Esophagus muscularis mucosa (tissue), 4 donors: ENCODE measurements at places on chromosomes 2 and 18. TPM values are rescaled to one million over a fixed set of nuclear protein-coding genes. Genes with fewer than 3 reads are reported as not detected.

DNA sequence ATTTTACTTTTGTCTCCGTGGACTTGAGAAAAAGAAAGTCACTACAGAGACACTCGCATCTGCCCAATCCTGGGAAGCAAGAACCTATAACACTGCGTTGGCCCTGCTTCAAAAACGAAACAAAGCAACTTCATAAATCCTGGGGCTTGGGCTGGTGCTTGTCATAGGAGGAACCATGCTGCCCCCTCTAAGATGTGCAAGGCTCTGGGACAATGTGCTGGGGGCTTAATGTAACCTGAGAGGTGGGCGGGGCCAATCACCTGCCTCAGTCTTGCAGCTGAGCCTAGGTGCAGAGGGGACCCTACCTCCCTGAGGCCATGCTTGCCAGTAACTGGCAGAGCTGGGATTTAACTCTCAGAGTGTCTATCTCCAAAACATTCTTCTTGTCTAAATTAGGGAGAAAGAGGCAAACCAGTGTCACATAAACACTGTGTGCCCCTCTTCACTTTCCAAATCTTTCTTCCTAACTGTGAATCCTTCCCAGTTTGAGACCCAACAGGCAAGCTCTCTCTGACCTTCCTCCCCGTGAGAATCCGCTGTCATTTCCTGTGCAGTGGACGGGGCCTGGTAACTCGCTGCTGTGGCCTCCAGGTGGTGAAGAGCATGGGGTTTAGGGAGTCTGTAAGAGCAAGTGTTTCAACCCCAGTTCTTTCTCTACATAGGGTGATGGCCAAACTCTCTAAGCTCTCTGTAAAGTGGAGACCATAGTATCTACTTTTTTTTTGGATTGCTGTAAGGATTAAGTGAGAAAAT lies 115.1 kb downstream of the ACKR3 start:
- no peak for DNase-seq

DNA sequence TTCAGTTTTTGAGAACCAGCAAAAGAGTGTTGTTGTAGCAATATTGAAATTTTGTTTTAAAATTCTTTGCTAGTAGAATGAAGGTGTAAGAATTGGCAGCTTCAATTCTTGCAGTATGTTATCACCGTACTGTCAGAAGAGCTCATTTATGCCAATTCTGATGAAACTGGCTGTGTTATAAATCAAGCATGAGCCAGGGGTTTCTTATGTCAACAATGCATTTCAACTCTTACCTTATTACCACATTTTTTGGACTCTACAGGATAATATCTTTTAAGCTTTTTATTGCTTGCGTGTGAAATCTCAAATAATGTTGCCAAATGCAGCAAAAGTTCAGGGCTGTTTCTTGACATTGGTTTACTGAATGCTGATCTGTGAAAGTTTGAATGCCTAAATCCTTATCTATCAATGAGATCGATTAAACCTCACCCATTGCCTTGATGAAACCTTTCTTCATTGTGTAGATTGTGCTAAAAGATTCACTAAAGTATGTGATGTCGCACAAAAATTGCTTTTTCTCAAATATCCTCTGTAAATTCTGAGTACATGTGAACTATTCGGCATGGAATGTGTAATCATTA lies 1389.3 kb upstream of the ZEB2 start:
- no peak for DNase-seq

DNA sequence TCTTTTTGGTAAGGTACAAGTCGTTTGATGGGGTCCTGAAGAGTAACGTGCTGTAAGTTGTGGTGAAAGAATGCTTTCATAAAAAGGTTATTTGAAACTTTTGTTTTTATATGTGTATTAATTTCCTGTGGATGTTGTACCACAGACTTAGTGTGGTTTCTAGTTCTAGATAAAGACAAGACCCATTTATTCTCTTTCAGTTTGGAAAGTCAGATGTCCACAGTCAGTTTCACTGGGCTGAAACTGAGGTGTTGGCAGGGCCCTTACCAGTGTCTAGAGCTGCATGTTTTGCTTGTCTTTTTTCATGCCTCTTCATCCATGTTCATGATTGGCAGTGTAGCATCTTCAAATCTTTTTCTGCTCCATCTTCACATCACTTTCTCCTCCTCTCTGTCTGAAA lies 22.1 kb upstream of the DOCK10 start:
- DNase-seq = no peak

DNA sequence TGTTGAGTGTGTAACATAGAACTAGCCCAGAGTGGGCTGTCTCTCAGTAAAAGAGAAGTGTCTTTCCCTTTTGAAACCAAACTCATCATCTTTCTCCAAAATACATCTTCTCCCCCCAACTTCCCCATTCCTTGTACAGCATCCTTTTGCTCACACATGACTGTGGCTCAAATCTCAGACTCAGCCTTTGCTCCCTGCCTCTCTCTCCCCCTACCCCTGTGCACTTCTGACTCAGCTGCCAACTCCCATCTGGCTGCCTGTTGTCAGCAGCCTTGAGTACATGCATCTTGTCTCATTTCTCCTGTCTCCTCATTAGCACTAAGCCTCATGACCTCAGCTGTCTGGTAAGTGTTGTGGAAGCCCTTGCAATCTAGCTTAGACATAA lies 18.1 kb upstream of the MGAT4A start:
- DNase-seq = no peak

Gene AKAIN1
- total RNA-seq = not detected
